NCI-H748 treated with DMSO at 0.1 percent for 48 hours (cell line): ENCODE measurements at places on chromosomes 4 and X.

DNA sequence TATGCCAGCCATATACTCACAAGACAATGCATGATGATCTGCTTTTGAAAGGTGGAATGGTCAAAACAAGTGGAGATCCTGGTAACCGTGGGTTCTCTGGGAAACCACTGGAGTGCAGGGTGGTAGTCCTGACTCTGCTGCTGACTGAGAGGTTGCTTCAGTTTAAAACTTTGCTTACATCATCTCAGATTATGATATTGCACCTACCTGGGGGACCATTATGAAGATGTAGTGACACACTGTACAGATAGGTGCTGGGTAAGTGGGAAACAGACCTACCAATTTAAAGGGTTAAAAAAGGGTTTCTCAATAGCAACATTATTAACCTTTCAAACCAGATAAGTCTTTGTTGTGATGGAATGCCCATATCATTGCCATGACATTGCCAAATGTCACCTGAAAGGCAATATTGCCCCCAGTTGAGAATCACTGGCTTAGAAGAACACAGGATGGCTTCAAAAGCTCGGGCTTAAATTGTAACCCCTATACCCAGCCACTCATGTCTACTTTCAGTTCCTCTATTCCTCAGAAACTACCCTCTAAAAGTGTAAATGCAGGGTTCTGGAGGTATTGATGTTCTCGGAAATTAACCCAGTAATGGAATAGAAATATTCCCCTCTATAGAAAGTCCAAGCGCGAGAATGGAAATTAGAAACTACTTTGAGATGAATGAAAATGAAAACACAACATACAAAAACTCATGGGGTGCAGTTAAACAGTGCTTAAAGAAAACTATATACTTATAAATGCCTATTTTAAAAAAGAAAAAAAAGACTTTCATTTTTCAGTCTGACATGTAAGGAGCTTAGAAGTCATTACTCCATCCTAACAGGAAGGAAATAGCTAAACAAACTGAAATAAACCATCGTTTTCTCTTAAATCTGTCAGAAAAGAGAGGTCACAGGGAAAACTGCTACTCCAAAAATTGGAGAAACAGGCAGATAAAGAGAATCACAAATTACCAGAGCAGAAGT is 65.8 kb downstream of the ARHGEF6 start:
- no peak for DNase-seq

DNA sequence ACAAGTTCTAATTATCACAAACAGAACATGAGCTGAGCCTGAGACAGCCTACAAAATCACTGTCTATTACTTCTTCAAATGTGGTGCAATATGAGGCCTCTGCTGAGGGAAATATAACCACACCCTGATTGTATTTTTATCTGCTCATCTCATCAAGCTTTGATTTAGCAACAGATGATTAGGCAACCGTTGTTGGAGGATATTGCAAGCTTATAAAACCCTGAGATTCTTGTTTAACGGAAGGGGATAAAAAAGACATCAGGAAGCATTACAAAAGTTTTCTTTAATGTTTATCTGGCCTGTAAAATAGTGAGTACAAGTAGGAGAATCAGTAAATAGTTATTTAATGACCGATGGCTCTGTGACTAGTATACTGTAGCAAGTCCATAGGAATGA is 108.5 kb downstream of the ZNF330 start:
- no peak for DNase-seq

DNA sequence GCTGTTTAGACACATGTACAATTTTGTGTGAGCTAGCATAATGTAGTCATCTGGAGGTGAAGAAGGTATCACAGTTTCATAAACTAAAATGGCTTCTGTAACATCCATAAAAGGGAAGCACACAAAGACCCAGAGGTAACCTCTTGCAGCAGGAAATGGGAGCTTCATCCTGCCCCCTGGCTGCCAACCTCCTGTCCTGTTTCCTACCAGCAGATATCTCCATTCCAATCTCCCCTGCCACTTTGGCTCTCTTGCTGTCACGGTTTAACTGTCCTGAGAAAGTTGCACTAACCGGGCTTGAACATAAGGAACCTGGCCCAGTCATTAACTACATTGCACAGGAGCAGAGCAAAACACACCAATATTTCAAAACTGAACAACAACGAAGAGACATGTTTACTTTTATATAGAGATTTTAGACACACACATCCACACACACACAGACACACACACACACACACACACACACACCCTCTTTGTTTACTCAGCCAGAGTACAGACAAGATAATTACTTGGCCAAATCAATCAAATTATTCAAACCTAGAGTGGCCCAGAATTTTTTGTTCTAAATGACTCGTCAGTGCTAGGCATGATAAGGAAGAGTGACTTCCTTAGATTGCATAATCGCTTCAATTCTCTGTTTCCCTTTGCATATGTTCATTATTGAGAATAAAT is 24.2 kb downstream of the MID2 start:
- DNase-seq, result peak; percentile 60

DNA sequence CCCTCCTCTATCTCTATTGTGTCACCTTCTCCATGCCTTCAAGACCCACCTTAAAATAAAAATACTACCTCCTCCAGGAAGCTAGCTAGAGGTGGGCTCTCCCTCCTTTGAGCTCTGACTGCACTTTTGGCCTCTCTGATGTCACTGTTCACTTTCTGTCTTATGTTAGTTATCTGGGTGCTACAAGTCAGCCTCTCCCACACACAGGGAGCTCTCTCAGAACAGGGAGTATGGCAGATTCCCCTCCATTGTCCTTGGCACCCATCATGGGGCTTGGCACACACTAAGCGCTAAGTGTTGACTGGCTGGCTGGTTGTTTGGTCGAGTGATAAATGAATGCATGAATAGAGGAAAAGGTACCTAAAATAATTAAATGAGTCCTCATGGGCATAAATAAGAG is 21.2 kb upstream of the KDM5C start:
- no peak for DNase-seq

DNA sequence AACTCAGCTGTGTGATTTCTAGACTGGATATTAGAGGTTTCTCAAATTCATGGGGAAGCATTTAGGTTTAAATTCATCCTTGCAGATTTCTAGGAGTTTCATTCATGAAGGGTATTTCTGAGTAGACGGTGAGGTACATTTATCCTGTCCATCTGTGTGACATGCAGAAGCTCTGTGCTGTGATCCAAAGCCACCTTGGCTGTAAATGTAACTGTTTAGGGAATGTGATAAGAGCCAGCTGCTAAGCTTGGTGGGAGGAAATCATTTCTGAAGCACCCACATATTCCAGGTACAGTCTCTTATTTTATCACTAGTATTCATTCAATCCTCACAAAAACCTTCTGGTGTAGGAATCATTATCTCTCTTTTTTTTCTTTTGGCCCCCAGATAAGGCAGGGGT is 8.7 kb upstream of the DCTD start:
- DNase-seq, result no peak

DNA sequence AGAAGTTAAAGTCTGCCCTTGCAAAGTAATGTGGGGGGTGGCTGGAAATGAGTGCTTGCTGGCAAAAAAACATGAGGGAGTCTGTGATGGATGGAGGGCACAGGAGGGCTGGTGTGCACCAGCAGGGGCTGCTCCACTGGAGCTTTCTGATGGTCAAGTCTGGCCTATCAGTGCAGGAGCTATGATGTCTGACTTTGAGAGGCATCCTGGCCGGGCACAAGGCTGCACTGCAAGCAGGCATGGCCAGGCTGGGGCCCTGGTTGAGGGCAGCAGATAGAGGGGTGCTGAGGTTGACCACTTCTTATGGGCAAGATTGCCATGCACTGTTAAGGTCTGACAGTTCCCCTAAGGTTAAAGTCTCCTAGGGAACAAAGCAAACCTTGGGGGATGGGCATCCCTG is 1140.2 kb downstream of the FAM133A start:
- no peak for DNase-seq

DNA sequence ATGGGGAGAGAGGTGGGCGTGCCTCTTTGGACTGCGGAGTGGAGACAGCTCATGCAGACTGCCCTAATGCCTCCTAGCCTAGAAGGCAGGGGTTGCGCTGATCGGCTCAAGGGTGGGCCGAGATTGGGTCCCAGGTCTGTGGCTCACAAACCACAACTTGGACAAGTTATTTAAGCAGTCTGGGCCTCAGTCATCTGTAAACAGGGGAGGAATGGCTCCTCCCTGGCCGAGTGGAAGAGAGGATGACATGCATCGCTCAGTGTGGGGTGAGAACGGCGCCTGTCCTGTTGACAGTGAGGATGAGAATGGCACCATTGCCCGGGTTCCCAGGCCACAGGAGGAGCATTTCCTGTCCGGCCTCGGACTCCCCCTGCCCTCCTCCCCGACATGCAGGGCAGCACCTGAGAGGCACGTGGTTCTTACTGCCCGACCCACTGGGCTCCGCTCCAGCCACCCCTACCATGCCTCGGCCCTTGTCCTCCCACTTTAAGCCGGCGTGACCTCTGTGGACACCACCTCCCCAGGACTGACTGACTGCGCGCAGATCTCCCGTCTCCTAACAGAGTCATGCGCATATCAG is 40.3 kb upstream of the GRPEL1 start:
- no peak for DNase-seq

DNA sequence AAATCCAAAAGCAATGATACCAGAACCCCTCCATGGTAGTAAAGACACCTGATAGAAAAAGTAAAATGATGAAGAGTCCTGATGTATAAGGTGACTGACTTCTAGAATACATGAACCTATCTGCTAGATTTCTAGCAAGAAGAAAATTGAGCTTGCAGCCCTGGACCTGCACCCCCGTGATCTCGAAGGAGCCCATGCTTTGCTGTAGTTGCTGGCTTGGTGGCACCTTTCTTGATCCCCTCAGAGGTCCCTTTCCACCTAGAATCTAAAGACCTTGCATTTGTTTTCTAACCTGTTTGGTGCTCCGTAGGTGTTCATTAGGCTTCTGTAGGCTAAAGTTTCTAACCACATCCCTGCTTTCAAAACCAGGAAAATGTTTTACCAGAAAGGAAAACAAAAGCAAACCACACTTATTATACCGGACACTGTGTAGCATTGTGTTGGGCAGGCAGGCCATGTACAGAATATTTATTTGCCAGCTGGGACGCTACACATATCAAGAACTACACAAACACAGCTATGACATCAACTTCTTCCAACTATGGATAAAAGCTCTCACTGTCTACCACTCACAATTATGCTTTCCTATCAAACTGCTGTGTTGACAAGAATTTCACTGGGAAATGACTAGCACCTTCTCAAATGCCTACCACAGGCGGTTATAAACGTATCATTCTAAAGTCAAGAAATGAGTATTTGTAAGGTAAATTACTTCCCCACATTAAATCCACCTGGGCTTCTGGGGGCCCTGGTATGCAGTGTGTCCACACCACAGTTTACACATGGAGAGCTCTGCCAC is 316.2 kb downstream of the UNC5C start:
- peak; percentile 22 for DNase-seq

DNA sequence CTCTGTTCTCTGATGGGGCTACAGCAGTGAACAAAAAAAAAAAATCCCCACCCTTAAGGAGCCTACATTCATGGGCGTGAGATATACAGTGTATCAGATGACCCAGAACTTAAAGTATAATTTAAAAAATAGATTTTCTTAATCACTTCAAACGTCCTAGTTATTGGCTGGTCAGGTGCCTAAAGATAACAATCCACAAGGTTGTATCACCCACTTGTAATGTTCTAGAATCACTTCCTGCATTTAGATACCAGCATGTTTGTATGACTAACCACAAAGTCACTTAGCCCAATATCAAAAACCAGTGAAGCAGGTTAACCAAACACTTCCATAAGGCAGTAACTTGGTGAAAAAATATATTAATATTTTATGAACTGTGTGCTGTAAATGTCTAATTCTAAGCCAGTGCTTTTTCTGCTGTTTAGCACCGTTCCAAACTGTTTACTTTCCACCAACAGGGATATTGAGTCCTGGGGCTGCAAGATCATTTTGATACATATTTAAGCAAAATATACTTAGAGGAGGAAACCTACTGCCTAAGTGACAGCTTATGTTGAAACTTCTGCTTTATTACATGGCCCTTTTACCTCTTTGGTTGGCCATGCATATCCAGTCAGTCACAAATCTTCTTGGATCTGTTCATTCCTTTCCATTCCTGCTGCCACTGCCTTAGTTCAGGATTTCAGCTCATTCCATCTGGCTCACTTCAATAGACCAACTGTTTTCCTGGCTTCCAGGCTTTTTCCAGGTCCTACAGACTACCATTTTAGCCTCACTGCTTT is 43.3 kb downstream of the CD40LG start:
- no peak for DNase-seq

DNA sequence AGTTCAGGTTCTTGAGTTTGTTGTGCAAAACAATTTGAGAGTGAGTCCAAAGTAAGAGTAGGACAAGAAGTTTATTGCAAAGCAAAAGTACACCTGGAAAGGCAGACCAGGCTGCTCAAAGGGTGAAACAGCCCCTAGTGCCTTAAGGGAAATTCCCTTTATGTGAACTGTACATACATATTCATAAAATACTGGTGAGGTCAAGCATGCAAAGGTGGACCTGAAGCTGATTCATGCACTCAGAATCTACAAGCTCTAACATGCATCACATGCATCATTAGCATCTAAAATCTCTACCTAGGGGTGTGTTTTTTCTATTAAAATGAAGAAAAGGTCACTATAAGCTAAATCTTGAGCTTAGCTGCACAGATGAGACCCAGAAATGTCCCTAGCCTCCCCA is 266.9 kb downstream of the SPATA18 start:
- DNase-seq, result no peak

DNA sequence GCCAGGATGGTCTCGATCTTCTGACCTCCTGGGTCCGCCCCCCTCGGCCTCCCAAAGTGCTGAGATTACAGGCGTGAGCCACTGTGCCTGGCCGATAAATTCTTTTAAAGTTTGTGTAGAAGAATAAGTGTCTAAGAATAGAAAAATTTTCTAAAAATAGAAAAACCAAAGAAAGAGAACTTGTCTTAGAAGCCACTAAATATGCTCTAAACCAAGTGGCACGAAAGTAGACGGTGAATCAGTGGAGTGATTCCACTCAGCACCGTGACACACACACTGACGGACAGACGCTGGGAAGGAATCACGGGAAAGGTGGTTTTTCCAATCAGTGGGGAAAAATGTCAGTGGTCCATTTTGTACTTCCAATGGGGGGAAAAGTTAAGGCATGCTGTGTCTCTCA is 72.7 kb upstream of the PSAPL1 start:
- DNase-seq, result no peak

DNA sequence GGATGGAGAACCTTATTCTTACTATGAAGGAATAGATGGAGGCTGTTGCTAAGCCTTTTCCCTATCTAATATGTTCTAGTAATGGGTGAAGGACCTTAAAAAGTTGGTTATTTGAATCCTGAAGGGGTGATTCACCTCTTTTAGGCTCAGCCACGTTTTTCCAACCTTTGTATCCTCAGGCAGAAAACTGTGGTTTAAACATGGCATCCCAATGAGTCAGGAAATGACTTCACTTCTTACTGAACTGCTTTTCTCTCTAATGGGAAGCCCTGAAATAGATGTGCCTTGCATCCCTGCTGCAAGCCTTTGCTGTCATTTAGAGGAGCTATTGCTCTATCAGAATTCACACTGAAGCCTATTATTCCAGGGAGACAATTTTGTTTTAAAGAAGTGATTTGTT is 191.0 kb upstream of the ARX start:
- DNase-seq, result no peak

DNA sequence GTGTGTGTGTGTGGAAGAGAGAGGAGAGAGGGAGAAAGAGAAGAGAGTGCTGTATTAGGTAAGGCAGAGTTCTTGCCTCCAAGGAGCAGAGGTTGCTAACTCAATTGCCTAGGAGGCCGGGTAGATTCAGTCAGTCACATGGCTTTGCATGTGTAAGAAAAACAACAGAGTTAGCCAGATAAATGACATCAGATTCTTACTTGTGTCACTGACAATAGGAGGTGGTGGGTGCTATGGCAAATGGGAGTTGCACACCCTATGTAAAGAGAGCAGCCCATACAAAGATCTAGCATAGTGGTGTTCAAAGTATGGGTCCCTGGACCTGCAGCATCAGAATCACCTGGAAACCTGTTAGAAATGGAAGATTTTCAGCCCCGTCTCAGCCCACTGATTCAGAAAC is 14.4 kb upstream of the PGRMC2 start:
- DNase-seq, result no peak
